ENCODE measurements at places on chromosomes 16 and 17.

GRCh38 chr17:29836643-29837042 lies 93.4 kb downstream of the SSH2 start:
- DNase-seq, result no peak

DNA sequence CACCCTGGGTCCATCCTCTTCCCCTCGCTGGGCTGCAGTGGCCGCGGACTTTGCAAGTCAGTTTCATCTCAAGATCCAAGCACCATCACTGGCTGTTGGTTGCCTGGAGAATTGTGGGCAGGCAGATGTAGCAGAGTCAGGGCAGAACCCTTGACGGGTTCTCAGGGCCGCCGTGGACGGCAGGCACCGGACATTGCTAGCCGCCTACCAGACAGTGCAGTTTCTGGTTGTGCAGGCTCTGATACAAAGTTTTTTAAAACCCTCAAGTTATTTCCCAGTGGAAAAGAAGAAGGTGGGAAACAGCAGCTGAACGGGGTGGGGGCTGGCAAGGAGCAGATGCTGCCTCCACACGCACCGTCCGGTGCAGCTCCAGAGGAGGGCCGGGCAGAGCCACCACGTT lies 3.4 kb downstream of the MAPK8IP3 start:
- no peak for DNase-seq

- no peak for DNase-seq
Measured at GRCh38 chr17:78629436-78629995, 52.3 kb upstream of the DNAH17 start.

DNA sequence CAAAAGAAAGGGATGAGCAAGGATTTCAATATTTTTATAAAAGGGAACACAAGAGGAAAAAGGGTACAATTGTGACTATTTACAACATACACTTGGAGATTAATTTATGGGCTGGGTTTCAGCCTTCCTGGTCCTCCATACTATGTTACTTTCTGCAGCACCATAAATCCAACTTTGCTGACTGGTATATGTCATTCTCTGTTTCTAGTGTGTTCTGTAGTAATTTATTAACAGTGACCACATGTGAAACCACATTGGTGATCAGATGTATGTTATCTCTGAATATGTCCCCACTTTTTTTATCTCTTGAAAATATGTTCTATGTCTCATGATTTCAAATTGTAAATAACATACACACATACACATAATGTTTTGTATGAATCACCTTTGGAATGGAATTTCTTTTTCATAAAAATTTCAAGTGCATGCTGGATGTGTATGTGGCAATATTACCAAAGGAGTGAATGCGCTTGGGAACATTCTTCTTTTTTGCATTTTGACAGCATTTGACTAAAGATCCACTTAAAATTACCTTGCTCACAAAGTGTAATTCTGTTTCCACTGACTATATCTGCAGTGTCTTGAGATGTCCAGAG lies 2.9 kb upstream of the LYRM9 start:
- DNase-seq, result no peak

DNA sequence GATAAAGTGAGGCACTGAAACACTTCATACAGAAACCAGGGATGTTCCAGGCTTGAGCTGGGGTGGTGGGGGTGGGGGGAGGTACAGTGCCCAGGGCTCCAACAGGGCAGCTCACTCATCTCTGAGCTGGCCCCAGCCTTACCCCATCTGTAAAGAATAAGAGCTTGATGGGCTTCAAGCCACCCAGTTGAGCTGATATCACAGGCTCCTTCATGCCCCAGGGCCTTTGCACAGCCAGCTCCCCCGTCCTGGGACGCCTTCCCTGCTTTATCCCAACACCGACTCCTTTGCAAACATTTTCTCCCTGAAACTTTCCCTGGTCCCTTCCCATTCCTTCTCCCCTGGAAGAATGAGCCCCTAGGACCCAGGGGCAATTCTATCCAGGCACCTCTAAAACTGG lies 261.7 kb downstream of the PARN start:
- no peak for DNase-seq

- no peak for DNase-seq
Measured at GRCh38 chr17:45279898-45280297, 18.0 kb upstream of the SPATA32 start.

GRCh38 chr17:37283414-37283961 lies 92.3 kb upstream of the C17orf78 start:
- no peak for DNase-seq

GRCh38 chr16:10138881-10139280 lies 43.3 kb downstream of the GRIN2A start:
- no peak for DNase-seq

DNA sequence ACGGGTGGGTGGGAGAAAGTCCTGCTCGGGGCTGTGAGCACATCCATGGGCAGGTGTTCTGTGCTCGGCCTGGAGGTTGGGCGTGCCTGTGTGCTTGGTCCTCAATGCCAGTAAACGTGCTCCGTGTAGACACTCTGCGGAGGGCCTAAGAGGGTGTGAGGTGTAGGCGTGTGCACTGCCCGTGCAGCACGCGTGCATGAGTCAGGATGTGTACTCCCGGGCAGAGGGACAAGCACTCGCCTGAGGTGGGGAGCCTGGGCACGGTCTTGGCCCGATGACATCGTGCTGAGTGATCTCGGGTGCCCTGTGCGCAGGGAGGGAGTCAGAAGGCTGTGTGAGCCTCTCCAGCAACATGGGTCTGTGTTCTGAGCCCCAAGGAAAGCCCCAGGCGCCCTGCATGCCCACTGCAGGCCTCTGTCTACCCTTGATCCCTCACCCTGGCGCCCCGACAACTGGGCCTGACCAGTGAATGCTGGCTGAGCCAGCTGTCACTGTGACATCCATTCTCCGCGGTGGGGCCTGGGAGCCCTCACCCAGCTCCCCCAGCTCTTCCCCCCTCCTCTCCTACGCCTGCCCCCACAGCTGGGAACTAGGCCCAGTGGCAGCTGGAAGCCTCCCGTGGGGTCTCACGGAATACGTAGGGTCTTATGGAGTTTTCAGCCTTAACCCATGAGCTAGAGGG lies 23.5 kb upstream of the NXPH3 start:
- DNase-seq, result no peak

Data from stimulated activated naive CD8-positive, alpha-beta T cell treated with anti-CD3 and anti-CD28 coated beads, Interleukin-15, Interleukin-2, amounts not matched to agents 100 U/mL and 50 U/mL, for 24 hours (primary cell).